ENCODE measurements at places on chromosomes 7 and 10.

DNA sequence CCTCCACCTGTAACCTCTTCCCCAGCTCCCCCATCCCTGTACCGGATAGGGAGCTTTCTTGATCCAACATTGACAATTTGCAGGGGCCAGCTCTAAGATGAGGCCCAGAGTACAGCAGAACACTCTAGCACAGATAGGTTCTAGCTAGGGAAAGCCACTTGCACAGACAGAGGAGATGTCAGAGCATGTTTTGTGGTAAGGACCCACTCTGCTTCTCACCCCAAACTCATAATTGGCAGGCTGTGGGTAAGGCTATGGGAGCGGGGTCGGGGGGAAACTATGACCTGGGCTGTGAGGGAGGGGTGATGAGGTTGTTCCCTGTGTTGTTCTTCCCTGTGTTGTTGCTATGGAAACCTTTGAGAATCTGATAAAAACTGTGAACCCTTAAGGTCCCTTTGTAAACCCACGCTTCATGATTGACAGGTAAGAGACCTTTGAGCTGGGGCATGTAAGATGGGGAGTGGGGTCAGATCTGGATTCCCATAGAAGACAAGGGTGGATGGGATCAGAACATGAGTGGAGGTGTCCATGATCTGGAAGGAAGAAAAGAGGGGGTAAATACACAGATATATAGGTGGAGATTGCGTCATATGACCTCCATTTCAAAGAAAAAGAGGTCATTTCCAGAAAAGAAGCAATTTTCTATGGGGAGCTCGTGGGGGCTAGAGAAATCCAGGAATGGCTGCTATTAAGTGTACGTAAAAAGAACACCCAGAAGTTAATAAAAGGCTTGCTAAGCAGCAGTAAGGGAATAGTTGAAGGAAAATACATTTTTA lies 4.0 kb downstream of the CALD1 start:
- no peak for DNase-seq

DNA sequence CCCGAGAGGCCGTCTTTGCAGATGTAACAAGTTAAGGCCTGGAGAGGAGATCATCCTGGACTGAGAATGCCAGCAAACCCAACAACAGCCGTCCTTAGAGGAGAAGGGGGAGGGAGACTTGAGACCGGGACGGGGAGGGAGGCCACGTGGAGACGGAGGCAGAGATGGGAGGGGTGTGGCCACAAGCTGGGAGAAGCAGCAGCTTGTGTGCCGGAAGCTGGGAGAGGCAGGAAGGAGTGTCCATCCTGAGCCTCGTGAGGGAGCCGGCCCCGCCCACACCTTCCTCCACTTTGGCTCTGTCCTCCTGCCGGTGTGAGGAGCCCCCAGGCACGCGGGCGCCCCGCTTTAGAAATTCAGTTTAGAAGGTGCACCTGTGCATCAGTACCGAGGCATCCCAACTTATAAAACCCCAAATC lies 95.7 kb downstream of the DNAJB6 start:
- peak; percentile 39 for DNase-seq

DNA sequence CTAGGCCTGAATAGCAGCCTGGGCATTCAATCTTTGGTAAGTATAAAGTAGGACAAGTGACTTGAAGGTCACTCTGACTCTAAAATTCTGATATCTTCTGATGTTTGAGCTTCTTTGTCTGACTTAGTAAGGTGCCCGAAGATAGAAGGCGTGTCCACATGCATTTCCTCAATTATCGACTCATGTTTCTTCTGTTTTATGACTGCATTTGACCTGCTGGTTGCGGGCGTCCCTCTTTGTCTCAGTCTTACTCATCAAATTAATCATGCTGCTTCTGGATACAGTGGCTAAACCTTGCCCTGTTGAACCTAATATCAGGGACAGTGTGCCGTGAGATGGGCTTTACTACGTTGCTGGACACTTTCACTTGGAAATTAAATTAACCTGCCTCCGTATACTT lies 534.1 kb downstream of the SDK1 start:
- no peak for DNase-seq

DNA sequence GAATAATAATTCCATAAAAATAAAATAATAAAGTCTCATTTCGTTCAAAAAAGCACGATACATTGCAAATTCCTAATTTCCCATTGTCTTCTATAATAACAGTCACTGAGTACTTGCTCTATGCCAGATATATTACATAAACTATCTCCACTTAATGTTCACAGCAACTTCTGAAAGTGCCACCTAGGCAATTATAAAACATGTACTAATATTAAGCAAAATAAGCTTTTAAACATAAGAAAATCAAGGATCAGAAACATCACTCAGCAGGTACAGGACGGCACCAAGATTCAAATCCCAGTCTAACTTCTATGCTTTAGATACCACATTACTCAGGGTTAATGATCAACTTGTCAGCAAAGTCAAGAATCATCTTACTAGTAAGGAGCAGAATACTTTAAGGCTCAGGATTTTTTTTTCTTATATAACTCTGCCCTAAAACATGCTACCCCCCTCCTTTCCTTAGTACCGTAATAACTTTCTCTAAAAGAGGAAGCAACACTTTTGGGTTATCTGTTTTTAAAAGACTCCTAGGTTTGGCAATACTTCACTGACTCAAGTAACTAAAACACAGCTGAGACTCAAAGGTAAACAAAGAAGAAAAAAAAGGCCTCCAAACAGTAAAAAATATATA lies 51.3 kb downstream of the USP6NL start:
- DNase-seq = peak; percentile 10

GRCh38 chr10:42734536-42734935 lies 48.1 kb upstream of the BMS1 start:
- DNase-seq = no peak

- DNase-seq = no peak
Measured at GRCh38 chr10:30247704-30248103, 101.4 kb downstream of the MTPAP start.

DNA sequence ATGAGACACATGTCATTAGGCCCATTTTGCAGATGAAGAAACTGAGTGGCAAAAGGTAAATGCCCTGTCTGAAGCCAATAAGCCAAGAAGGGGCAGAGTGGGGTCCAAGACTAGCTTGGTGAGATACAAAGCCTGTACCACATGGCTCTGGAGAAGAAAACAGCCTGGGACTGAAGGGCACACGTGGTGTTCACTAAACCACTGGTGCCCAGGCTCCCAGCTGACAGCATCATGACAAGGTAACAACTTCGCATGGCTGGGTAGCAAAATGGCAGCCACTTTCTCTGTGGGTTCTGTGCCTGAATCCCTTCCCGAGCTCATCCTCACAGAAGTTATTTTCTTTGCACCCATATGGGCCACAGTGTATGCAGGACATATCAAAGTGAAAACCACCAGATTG lies 229.6 kb downstream of the RAB11FIP2 start:
- no peak for DNase-seq

DNA sequence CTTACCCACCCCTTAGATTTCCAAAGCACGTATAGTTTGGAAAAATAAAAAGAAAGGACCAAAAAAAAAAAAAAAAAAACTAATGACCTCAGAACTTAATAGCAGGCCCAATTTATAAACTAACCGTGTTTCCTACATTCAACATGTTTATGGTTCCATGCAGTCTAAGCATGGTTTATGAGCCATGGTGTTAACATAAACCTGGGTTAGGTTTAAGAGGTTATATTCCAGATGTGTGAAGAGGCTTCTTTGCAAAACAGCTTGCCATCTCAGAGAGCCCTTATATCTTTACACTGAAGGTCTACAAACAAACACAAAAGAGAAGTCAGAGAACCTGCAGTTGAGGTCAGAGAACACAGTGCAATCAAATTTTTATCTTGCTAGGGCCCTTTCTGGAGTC lies 15.8 kb downstream of the TMEM254 start:
- no peak for DNase-seq

- peak; percentile 61 for DNase-seq
Measured at GRCh38 chr7:135160098-135160857, 10.2 kb downstream of the CYREN start.

DNA sequence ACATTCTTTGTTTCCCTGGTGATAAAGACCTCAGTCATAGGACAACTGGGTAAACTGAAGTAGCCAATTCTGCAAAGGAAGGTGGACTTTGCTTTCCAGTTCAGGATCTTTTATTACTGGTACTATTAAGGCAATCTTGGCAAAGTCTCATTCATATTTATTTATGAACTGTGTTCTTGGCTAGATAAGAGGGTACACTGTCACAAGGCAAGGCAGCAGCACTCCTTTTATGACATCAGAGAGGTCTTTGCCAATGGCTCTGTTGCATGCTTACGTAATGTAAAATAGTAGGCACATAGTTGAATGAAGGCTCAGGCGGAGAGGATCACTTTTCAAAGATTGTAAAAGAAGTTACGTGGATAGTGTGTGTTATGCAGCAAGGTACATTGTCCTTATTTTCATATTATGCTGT lies 63.7 kb upstream of the PDK4 start:
- no peak for DNase-seq

DNA sequence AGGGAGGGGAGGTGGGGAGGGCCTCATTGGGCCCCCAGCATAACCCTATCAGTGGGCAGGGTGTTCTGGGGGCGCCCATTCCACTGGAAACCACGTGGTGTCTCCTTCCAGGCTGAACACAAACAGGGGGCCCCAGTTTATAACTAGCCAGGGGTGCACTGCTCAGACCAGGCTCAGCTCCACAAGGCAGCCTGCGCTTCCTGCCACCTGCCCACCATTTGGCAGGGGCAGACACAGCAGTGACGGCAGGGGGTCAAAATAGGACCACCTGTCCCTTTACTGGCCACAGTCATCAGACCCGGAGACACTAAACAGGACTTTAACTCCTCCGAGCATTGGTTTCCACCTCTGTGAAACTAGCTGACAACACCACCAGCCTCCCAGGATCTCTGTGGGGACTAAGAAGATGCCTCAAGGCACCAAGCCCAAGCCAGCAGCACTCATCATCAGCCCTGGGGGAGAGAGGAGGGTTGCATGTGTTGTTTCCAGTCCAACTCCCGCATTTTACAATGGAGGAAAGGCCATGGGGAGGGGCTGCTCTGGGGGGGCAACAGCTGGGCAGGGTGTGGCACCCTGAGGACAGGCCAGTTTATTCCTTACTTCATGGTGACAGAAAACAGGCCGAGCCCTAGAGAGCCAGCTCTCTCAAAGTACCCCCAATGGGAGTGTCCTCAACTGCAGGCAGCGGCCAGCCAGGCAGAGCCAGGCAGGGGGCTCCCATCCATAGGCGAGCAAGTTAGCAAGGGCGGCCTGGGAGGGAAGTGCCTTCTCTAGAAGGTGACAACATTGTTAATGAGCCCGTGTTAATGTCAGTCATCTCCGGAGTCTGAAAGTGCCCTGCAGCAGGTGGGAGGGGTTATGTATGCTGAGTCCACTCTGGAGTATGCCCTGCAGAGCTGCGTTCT lies 127.6 kb downstream of the TNS3 start:
- no peak for DNase-seq

GRCh38 chr10:28928484-28928883 lies 251.2 kb downstream of the BAMBI start:
- DNase-seq = no peak

DNA sequence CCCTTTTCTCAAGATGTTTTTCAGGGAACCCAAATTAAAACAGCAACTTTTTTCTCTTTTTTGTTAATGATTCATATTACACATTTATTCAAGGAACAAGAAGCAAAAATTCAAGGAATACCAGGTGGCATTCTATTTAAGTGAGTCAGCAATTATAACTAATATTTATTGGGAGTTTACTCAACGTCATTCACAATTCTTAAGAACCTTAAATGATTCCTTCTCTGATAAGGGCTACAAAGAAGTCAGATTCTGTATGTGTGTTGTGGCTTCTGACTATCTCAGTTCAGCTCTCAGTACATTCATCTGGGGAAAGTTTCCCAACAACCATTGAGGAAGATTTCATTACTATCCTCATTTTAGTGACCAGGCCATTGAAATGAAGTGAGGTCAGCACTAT lies 470.7 kb upstream of the AKR1E2 start:
- no peak for DNase-seq

- no peak for DNase-seq
Measured at GRCh38 chr7:155788616-155789000, 23.7 kb downstream of the SHH start.

DNA sequence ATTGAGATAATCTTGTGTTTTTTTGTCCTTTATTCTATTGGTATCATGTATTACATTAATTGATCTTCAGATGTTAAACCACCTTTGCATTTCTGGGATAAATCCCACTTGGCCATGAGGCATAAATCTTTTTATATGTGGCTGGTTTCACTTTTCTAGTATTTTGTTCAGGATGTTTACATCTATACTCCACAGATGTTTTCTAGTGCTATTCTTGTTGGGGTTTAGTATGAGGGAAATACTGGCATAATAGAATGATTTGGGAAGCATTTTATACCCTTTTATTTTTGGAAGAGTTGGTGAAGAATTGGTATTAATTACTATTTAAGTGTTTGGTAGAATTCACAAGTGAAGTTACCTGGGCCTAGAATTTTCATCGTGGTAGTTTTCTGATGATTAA lies 41.8 kb upstream of the CCNY start:
- DNase-seq = no peak

DNA sequence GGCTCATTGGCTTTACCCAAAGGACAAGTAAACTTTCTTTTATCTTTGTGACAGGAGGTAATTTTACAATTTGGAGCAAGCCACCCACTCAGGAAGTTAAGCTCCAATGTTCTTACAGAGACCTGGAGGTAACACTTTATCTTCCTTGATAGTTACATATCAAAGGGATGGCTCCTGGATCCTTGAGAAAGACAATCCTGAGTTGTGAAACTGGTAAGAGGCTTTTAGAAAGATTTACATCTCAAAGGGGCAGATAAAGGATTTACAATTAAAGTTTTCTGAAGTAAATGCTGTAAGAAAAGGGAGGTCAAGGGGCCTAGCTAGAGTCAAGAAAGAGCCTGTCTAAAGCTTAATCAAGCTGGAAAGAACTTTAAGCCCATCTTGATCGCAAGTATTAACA lies 124.4 kb upstream of the ZNF804B start:
- DNase-seq = no peak

DNA sequence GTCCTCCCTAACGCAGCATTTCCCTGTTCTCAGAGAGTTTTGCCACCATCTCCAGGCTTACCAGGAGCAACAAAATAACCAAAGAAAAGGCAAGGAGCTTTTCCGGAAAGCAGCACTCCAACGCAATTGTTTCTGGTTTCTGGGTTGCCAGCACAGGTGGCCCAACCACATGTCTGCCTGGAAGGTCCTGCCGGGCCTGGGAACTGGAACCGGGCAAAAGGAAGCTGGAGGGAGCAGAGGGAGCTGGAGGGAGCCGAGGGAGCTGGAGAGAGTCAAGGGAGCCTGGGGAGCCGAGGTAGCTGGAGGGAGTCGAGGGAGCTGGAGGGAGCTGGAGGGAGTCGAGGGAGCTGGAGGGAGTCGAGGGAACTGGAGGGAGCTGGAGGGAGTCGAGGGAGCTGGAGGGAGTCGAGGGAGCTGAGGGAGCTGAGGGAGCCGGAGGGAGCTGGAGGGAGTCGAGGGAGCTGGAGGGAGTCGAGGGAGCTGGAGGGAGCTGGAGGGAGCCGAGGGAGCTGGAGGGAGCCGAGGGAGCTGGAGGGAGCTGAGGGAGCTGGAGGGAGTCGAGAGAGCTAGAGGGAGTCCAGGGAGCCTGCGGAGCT lies 54.6 kb downstream of the STK32C start:
- DNase-seq = no peak

DNA sequence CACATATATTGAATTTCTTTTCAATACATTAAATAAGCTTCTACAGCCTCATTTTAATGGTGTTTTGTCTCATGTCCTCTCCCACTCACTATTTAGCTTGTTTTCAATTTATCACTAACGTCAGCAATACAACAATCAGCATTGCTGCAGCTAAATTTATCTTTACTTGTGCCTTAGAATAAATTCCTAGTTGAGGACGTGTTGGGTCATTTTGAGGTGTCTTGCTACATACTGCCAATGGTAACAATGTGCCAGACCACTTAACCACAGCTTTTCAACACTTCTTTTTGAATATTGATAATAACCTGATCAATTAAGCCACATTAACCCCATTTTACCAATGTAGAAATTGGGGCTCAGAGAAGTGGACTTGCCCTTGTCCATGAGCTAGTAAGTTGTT lies 26.0 kb downstream of the FRMPD2 start:
- no peak for DNase-seq

Measured in fibroblast of the aortic adventitia (primary cell).